ENCODE measurements at places on chromosomes 12 and 14. TPM values are rescaled to one million over a fixed set of nuclear protein-coding genes. Genes with fewer than 3 reads are reported as not detected.

GRCh38 chr14:32693114-32693513 is 245.6 kb upstream of the NPAS3 start:
- H3K27me3 ChIP-seq = no peaks in the 10 kb centered on the region
- DNase-seq = no peak
- no peak overlapping the region for H3K27ac ChIP-seq
- H3K36me3 ChIP-seq = no peaks in the 10 kb centered on the region

The MYO1H gene
- not detected for total RNA-seq

DNA sequence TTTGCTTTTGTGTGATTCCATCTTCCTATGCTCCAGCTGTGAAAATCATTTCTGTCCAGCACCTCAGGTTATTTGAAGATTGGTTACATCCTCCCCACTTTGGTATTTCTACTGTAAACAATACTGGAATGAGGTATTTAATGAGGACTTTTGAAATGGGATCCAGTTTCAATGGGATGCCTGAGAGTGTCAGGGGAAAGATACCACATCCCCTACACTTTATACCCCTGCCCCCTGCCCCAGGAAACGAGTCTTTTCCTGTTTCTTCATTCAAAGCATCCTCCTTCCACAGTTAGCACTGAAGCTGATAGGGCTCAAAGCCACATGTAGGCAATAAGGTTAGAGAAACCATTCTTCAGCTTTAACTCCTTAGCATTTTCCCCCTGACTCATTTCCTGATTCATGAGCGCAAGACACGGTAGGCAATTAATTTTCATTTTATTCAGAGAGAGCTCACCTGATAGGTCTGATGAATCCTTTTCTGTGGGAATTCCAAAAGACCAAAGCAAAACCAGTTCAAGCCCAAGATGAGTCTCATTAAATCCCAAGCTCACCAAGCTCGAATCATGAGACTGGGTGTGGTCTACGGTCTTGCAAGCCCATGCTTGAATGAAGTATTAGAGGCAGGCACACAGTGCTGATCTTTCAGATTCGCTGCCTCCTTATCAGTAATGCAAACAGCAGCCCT is 143.6 kb upstream of the CRY1 start:
- DNase-seq = no peak
- H3K4me3 ChIP-seq = no peak overlapping the region
- no peaks in the 10 kb centered on the region for H3K27me3 ChIP-seq

DNA sequence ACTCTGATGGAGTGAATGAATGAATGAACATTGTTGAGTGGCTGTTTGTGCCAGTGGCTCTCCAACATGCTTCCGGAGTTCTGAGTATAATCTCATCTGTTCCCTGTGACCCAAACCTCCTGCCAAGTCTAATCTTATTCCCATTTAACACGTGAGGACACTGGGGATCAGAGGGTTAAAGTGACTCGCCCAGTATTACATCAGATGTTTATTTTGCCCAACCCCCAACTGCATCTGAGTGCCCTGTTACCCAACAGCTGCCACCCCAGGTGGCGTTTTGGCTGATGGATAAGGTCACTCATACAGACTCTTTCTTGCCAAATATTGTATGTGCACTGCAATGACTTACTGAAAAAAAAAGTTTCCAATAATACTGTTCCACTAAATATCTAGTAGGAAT is 210.9 kb downstream of the EXOC5 start:
- H3K27ac ChIP-seq = no peak overlapping the region
- no peaks in the 10 kb centered on the region for H3K4me1 ChIP-seq
- no peaks in the 10 kb centered on the region for H3K27me3 ChIP-seq
- DNase-seq = no peak
- H3K4me3 ChIP-seq = no peak overlapping the region

GRCh38 chr12:107033758-107034739 is 47.1 kb upstream of the MTERF2 start:
- H3K4me1 ChIP-seq = no peaks in the 10 kb centered on the region
- H3K36me3 ChIP-seq = no peaks in the 10 kb centered on the region
- no peak overlapping the region for H3K27ac ChIP-seq
- no peak for DNase-seq
- H3K27me3 ChIP-seq = no peaks in the 10 kb centered on the region

DNA sequence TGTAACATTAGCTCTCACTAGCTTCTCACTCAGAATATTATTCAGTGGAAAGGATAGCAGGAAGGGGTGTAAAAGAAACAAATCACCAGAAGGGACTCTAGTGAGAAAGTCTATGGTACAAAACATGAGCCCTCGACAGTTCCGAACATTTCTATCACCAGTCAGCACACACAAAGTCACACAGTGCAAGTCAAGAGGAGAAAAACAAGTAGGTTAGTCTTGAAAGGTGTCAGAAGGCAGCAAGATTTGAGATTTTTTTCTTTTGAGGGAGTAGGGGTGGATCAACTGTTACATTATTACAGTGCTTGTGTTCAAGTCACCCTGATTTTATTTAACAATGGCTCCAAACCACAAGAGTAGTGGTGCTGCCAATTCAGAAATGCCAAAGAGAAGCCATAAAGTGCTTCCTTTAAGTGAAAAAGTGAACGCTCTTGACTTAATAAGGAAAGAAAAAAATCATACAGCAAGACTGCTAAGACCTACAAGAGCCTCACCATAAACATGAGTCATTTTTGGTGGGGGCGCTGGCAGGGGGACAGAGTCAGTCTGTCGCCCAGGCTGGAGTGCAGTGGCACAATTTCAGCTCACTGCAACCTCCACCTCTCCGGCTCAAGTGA is 42.3 kb downstream of the GNS start:
- H3K27me3 ChIP-seq = no peaks in the 10 kb centered on the region
- H3K4me3 ChIP-seq = no peak overlapping the region
- DNase-seq = no peak
- H3K4me1 ChIP-seq = no peaks in the 10 kb centered on the region
- no peak overlapping the region for H3K27ac ChIP-seq

The DEPDC4 gene
- not detected for total RNA-seq

All from ascending aorta (tissue), 2 donors.